Fibroblast of mammary gland (primary cell): ENCODE measurements at places on chromosomes 2 and 18.
A peak's percentile ranks its signal among the peaks of the same experiment; 100 is the strongest.

DNA sequence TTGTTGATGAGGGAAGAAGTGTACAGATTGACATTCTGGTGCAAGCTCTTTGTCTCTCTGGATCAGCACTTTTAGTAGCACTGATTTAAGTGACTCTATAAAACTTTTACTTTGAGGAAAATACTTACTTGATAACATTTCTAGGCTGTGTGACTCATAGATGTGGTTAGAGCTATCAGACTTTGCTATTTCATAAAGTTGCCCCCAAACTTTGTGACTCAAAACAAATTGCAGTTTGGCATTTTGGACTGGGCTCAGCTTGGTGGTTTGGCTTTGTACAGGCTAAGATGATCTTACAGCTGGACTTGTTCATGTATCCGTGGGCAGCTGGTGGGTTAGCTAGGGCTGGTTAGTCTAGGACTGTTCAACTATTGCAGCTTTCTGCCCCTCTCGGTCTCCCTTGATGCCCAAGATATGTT, 42.1 kb upstream of the GLS start:
- DNase-seq, result peak; percentile 80

GRCh38 chr2:168062054-168062453, 185.3 kb downstream of the STK39 start:
- DNase-seq, result no peak

DNA sequence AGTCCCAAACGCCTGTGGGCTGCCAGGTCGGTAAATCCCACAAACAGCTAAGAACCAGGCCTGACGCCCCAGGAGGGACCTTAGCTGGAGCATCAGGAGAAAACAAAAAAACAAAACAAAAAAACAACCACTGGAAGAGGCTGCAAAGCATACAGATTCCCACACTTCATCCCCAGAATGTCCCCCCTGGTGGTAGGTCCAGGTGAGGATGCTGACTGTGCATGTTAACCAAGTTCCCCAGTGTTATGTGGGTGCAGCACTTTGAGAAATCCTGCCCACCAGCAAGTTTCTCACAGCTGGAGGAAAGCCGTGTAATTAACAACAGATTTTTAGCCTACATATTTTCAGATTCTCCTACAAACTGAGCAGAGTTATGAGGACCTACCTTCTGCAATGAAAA, 15.1 kb downstream of the ST3GAL5 start:
- DNase-seq, result no peak

DNA sequence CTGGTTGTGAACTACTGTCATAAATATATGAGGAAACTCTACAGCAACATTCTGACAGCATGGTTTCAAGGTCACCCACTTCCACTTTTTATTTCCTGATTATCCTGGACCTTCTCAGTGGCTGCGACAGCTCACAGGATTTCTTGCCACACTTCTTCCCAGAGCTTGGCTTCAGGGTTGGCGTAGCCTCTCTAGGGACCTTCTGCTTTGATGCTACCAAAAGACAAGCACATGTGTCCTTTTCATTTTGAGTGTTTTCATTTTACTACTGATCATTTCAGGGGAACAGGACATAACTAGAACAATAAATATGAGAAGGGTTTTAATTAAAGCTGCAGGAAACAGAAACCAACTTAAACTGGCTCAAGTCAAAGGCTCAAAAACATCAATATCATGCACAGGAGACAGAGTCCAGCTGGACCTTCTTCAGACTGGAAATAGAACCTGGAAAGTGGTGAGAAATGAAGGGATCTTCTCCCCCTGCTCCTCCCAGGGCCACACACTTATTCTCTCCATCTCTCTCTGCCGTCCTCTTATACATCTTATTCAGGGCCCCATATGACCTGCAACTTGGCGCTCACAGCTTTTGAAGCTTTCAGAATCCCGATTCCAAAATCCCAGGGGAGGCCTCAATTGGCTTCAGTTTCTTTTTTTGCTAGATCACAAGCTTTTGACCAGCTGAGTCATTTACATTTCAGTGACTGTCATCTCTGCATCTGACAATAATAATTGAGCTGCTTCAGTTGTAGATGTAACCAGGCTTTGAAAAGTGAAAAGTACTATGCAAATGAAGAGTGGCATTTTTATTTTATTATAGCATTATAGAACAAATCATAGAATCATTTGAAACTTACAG, 9.7 kb downstream of the VIT start:
- DNase-seq, result peak; percentile 65
